ENCODE measurements at places on chromosomes 16 and 17.

- DNase-seq, result no peak
Measured at GRCh38 chr16:46889942-46890300, 5.8 kb downstream of the GPT2 start.

DNA sequence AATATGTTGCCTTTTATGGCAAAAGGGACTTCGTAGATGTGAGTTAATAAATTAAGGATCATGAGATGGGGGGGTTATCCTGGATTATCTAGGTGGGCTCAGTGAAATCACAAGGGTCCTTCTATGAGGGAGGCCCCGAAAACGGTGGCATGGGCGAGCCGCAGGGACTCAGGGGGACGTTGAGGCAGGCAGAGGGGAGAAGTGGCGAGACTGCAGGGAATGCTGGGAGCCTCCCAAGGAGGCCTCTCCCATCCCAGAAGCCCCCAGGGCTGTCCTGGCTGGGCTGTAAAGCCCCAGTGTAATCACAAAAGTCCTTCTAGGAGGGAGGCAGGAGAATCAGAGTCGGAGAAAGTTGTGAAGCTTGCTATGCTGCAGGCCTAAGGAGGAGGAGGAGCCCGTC is 35.0 kb downstream of the ITGAE start:
- no peak for DNase-seq

- no peak for DNase-seq
Measured at GRCh38 chr17:67632141-67632540, 85.6 kb upstream of the NOL11 start.

- DNase-seq, result no peak
Measured at GRCh38 chr17:81365148-81365600, 30.1 kb upstream of the BAHCC1 start.

DNA sequence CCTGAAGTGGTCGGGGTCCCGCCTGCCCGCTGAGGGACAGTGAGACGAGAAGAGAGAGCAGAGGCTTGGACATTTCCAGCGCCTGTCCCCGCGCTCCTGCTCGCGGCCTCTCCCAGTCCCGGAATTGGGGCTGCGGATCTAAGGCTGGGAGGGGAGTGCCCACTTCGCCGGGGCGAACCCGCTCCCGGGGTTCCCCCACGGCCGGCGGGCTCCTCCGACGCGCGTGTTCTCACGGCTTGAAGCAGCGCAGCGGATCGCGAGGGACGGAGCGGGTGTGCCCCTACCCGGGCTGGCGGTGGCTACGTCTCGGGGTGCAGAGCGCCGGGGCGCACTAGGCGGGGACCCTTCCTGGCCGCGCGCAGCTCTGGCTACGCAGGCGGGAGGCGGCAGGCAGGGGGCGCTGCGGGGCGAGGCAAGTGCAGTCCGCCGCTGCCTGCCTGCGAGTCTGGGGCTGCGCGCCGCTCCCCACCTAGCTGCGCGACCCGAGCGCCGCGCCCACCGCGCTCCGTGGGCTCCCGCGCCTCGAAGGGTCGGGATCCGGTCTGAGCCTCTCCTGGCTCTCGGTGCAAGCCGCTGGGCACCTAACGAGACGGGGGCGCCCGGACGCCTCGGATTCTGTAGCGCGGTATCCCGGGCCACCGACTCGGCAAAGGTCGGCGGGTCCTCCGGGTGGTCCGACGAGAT is 1.2 kb downstream of the NGFR start:
- DNase-seq, result no peak

GRCh38 chr17:21242780-21243515 is 10.3 kb downstream of the NATD1 start:
- no peak for DNase-seq

DNA sequence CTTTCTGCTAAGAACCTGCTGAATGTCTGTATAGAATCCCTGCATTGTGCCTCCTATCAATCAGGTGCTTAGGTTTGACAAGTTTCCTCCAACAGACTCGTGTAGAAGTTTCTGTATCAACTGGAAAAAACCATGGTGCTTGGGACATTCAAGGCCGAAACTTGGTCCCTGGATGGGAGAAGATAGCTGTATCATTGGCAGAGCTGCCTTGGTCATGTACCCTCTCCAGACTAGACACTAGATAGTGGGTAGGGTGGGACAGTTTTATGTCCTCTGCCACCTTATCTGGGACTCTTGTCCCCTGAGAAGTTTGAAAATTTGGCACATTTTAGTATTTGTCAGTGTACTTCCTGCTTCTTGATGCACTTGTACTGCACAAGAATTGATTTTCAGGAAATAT is 520.8 kb downstream of the WWOX start:
- no peak for DNase-seq

- no peak for DNase-seq
Measured at GRCh38 chr16:67969254-67970039, 1.0 kb upstream of the SLC12A4 start.

DNA sequence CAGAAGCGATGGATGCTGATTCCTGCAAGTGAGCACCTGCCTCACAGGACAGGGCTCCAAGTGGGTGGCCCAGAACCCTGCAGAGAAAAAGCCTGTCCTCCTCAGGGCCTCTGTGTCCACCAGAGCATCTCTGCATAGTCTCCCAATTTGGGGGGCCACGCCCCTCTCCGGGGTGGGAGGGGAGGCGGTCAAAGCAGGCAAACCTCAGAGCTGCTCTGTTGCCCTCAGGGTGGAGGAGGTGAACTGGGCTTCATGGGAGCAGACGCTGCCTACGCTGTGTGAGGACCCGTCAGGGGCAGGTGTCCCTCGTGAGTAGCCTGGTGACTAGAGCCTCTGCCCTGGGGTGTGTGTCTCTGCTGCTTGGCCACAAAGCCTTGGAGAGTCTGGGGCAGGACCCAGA is 19.3 kb downstream of the TRPV2 start:
- DNase-seq, result no peak

- peak; percentile 16 for DNase-seq
Measured at GRCh38 chr16:16127469-16128116, 95.7 kb downstream of the ABCC6 start.

GRCh38 chr17:31596382-31597323 is 205.2 kb downstream of the RAB11FIP4 start:
- peak; percentile 84 for DNase-seq

DNA sequence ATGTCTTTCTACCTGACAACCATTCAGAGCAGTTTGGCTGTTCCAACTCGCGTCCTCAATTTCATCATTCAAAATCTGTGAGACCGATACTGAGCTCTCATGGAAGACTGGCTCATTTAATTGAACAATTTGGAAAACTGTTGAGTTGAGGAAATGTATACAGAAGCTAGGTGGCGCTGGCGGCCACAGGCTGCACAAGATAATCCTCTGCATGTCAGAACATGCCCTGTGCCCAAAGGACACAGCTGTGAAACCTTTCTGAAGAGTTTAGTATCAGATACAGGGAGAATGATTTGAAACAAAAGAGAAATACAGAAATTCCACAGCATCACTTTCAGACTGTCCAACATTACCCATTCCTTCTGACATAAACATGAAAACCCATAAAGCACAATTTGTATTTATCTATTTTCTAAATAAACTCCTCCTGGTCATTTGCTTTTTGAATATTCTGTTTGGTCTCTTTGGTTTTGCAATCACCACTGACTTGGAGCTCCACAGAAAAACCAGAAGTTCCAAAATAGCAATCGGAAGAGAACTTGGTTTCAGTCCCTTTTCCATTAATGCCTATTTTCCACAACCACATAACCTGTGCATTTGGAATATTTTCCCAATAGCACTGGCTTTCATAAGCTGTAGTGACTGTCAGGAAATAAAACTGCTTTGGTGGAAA is 192.8 kb downstream of the MAP2K6 start:
- peak; percentile 53 for DNase-seq

- no peak for DNase-seq
Measured at GRCh38 chr16:14490235-14490634, 139.8 kb downstream of the PARN start.

- DNase-seq, result no peak
Measured at GRCh38 chr16:23448392-23448791, 4.6 kb downstream of the COG7 start.

DNA sequence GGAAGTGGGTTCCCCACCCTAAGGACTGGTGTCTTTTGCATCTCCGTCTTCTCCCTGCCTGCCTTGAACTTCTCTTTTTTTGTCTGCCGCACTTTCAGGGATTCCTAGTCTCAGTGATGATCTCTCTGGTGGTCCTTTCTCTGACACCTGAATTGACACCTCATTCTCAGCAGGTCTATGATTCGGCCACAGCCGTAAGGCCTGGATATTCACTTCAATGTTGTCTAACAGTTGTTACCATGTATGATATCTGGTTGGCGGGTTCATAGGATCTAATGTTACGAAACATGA is 25.1 kb upstream of the SLC47A1 start:
- no peak for DNase-seq

DNA sequence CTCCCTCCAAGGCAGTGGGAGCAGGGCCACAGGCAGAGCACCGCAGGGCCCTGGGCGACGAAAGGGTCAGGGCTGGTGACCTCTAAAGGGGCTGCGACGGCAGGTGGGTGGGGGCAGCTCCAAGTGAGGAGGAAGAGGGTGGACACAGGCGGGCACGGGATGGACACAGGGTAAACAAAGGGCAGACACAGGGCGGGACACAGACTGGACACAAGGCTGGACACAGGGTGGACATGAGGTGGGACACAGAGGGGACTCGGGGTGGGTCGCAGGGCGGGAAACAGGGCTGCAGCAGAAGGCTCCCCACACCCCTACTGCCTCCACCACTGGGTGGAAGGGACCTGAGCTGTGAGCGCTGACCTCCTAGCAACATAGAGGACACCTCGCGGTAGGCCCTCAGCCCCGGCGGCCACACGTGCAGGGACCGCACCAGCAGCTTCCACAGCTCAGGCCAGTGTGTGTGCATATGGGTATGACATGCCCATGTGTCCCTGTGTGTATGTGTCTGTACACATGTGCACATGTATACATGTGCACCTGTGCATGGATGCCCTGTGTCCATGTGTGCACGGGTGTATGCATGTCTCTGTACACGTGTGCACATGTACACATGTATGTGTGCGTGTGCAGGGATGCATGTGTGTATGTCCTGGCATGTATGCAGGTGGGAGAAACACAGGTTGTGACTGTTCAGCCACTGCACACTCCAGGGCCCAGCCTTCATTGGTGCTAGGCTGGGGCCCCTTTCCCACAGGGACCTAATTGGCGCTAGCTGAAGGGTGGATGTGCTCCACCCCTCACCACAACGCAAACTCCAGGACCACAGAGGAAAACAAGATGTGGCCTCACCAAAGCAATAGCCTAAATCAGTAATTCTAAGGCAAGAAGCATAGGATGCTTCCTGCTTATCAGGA is 7.6 kb downstream of the LMF1 start:
- no peak for DNase-seq

DNA sequence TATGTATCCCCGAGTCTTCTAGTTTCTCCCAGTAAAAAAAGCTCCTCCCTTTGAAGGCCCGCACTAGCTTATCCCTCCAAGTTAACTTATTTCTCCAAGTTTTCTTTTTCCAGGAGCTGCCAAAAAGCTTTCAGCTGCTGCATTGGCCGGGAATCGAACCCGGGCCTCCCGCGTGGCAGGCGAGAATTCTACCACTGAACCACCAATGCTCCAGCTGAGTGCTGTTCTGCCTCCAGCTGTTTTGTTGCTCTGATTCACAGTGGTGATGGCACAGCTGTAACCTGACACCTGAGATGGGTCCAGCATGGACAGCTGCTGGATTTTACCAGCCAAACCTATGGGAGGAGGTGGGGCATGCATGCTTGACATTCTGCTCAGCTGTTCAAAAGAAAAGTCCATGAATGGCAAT is 22.1 kb downstream of the VAC14 start:
- DNase-seq, result peak; percentile 74

GRCh38 chr17:53472586-53472985 is 350.1 kb upstream of the KIF2B start:
- DNase-seq, result no peak

DNA sequence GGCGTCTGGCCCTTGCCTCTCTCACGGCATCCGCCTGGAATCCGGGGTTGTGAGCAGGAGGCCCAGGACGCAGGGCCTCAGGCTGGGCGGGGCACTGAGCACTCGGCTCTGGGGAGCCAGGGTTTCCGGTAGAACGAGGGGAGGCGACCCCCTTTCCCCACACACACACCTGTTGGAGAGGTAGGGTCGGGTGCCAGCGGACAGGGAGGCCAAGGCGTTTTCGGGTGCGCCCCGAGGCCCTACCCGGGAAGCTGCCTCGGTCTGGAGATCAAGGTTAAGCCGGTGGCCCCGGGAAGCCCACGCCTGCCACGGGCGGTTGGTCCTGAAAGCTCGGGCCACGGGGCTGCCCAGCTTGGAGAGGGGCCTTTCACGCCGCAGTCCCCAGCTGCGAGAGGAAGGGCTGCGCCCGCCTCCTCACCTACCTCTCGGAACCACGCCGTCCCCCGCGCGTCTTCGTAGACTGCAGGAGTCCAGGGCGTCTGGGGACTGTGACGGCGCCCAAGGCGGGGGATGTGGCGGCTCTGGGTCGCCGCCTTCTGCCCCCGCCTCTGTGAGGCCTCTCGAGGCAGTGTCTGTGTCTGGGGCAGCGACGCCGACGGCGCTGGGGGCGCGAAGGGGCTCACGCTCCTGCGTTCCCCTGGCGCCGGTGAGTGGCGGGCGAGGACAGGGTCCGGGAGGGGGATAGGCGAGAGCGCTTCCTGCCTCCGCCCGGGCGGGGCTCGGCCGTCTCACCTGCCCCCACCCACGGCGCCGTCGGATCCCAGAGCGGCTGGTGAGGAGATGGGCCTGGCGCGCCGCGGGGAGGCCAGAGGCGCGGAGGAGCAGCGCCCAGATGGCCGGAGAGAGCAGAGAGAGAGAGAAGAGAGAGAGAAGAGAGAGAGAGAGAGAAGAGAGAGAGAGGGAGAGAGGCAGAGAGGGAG is 20.3 kb upstream of the HOXB9 start:
- DNase-seq, result no peak

DNA sequence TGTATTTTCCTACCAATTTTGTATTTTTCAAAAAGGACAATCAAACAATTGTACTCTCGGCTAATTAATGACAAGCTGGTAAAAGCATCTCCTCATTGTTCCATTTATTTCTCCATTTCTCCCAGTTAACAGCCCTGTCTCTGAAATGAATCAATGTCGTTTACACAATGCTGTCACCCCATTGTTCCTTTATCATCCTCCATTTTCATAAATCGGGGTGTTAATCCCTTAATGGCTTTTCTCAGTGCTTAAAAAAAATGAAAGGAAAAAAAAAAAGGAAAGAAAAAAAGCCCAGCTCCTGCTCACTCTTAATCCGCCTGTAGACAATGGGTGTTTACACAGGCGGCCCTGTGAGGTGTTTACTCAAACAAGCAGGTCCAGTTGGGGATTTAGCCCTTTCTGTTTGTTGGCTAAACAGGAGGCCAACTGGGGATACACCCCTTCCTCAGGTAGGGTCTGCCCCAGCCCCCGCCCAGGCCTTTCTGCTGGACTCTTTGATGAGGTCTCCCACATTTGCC is 86.8 kb upstream of the SALL1 start:
- no peak for DNase-seq

Measured in fibroblast of skin of left biceps (primary cell).